Stimulated activated CD4-positive, alpha-beta T cell treated with anti-CD3 and anti-CD28 coated beads, Interleukin-15, amount 100 ng/mL, for 48 hours (primary cell): ENCODE measurements at places on chromosomes 3 and 15.

DNA sequence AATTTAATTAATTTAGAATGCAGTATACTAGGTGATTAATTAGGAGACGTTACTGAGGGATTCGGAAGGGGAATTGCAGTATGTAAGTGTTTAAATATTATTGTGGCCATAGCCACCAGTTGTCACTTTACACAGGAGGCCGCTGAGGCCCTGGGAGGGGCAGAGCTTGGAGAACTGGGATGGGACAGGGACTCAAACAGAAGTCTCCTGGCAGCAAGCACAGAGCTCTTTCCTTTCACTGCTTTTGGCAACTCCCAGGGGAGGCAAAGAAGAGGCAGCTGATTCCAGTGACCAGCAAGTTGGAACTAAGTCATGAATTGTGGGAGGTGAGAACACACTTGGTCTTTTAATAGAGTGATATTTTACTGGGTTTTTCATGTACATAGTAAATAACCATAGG, 248.6 kb downstream of the RPLP1 start:
- no peak for DNase-seq

- no peak for DNase-seq
Measured at GRCh38 chr3:151290673-151291072, 12.3 kb upstream of the P2RY14 start.

GRCh38 chr15:72265031-72265430, 7.3 kb downstream of the PARP6 start:
- DNase-seq, result no peak

- no peak for DNase-seq
Measured at GRCh38 chr15:74823324-74823723, 3.1 kb upstream of the CPLX3 start.

DNA sequence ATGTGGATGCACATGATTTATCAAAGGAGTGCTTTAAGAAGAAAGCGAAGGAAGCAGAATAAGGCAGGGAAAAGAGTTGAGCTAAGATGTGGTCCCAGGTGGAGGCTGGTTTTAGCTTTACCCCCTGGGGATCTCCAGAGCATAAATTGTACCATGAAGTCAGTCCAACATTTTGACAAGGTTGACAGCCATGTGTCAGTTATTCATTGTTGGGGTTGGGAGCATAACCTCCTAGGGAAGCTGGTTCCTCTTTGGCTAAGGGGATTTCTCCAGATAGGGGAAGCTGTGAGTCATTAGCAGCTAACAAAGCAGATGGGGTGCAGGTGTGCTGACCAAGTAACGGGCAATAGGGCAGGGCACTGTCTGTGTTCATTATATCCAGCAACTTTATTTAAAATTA, 123.7 kb upstream of the IGSF10 start:
- no peak for DNase-seq

DNA sequence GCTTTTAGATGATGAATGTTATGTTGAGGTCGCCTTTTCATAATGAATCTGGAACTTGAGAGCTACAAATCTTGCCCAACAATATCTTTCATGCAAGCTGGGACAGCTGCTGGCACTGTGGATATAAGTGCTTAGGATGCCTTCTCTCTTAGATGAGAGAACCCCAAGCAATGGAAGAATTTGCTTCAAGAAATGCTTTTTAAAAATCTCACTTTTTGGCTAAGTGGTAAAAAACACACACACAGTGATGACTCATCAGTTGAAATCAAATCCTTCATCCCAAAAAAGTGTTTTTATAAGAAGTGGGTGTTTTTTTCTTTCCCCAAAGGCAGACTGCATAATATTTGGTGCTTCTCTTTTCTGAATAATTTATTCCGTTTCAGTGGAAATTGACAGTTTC, 38.4 kb upstream of the GALNT15 start:
- DNase-seq, result no peak

- no peak for DNase-seq
Measured at GRCh38 chr3:73401059-73401458, 223.7 kb downstream of the PDZRN3 start.

- DNase-seq, result no peak
Measured at GRCh38 chr3:119219069-119219468, 21.6 kb downstream of the B4GALT4 start.

- no peak for DNase-seq
Measured at GRCh38 chr15:66591322-66591862, 25.6 kb upstream of the LCTL start.

GRCh38 chr3:135056084-135056730, 261.1 kb downstream of the EPHB1 start:
- DNase-seq, result no peak
